ENCODE measurements at places on chromosomes 7 and 10.

- DNase-seq: no peak
Observed at GRCh38 chr10:34813626-34814222, 1.4 kb downstream of the PARD3 start.

- DNase-seq: peak; percentile 27
Observed at GRCh38 chr7:131040467-131040932, 287.2 kb upstream of the MKLN1 start.

DNA sequence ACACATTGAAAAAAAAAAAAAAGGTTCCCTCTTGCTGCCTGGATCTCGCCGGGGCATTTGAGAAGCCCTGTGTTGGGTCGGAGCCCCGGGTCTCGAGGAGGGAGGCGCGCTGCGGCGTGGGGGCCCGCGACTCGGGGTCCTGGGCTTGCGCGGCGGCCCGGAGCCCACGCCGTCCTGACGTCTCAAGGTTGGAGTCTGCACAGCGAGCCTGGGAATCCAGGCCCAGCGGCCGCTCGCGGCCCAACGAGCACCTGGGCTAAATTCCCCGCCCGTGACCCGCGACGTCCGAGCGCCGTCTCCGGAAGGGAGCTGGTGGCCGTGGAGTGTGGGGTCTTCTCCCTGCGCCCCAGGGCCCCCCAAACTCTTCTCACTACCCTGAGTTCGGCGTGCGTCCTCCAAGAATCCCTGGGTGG, 1.4 kb upstream of the CTBP2 start:
- DNase-seq: no peak

GRCh38 chr7:23287612-23288011, 11.5 kb upstream of the MALSU1 start:
- DNase-seq: no peak

DNA sequence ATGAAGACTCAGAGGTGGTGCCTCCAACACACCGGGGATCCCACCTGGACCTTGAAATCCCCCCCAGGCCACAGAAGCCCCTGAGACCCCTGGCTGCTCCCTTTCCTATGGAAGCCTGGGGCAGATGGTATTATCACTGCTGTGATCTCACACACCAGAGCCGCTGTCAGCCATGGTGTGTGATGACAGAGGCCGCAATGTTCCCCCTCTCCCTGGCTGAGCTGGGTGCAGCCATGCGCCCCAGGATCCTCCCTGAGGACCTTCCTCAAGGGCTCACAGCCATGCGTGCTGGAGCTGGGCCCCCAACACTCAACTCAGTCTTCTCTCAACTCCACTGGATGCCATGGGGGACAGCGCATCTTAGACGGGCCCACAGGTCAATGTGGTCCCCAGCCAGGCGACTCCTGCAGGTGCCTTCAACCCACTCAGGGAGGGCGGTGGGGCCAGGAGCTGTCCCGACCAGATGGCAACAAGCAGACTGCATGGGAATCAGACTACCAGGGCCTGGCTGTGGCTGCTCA, 44.9 kb downstream of the VIPR2 start:
- no peak for DNase-seq

GRCh38 chr7:13742811-13743210, 246.7 kb downstream of the ETV1 start:
- no peak for DNase-seq

DNA sequence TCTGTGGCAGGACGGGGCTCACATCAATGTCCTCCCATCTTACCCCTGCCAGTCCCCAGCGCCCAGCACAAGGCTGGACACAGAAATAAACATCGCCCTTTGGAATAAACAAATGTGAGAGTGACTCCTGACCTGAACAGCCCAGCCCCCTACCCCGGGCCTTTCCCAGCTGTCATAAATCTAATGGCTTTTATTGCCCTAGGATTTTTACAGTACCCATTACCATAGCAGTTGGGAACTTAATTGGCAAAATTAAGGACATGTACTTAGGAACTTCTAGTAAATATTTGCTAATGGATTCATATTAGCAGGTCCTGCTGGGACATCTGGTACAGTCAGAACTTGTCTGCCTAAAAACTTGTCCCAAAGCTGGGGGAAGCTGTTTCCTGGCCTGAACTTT, 76.6 kb downstream of the GLRX3 start:
- no peak for DNase-seq

Data from activated CD4-positive, CD25-positive, alpha-beta regulatory T cell treated with anti-CD3 and anti-CD28 coated beads, Interleukin-2, amount 50 U/mL, for 16 hours (primary cell).